HuH-7.5 (cell line): ENCODE measurements at places on chromosomes 3 and 15.

DNA sequence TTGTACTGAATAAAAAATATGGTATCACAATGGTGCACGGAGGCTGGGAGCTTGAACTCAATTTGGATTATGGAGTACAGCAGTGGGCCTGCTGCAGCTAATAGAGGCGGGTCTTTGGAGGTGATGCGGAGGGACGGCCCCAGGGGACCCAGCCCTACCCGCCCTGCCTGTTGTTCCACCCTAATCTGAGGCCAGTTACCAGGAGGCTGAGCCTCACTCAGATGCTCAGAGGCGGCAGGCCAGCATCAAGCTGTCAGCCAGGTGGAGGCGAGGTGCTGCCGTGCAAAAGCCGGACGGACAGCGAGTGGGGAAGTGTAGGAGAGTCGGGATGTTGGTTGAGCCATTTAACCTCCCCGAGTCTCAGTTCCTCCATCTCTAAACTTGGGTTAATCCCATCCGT, 218.5 kb upstream of the RGMA start:
- no peak for DNase-seq

DNA sequence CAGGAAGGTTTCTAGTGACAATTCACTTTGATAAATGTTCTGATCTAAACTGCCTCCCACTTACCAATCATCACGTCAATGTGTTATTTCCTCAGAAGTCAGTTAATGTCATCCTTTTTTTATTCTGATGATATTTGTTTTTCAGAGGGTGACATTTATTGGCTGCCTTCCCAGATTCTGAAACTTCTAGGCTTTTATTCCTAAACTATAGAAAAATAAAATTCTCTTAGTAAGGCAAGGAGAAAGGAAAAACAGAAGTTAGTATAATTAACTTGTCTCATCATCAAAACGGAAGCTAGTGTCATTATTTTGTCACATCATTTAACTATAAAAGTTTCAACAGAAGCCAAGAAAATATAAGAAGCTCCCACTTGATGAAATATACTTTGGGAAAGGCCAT, 100.0 kb upstream of the C3orf80 start:
- no peak for DNase-seq

DNA sequence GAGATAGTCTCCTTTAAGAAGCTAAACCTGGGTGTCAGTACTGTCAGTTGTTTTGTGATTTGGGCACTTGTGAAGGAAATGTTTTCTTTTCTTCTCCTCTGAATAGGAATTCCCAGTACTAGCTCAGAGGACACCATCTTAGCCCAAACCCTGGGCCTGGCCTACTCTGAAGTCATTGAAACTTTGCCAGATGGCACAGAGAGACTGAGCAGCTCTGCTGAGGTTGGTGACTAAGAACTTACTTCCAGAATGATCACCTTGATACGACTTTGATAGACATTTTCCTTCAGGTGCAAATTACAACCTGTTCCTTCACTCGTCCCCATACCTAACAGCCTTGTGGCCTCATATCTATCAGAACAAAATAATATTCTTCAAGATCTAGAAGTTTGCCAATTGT, 100.2 kb downstream of the LARS2 start:
- no peak for DNase-seq

GRCh38 chr3:131001071-131001470, 25.6 kb downstream of the ASTE1 start:
- no peak for DNase-seq

DNA sequence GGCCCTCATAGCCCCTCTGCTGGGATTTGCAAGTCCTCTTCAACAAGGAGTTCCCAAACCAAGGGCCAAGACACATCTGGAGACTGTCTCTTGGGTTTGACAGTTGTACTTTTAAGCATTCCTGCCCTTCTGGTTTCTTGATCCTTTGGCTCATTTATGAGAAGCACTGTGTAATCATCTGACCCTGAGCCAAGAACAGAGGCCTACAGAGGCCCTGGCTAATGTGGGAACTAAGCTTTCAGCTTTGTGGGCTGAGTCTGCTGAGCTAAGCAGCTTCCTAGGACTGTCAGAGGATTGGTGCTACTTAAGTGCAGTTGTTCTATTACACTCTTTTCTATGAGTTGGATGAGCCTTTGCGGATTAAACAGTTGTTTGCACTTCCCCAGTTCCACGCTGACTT, 178.3 kb downstream of the KBTBD8 start:
- DNase-seq: no peak

- peak; percentile 88 for DNase-seq
Measured at GRCh38 chr3:129535075-129535474, 6.6 kb downstream of the RHO start.

DNA sequence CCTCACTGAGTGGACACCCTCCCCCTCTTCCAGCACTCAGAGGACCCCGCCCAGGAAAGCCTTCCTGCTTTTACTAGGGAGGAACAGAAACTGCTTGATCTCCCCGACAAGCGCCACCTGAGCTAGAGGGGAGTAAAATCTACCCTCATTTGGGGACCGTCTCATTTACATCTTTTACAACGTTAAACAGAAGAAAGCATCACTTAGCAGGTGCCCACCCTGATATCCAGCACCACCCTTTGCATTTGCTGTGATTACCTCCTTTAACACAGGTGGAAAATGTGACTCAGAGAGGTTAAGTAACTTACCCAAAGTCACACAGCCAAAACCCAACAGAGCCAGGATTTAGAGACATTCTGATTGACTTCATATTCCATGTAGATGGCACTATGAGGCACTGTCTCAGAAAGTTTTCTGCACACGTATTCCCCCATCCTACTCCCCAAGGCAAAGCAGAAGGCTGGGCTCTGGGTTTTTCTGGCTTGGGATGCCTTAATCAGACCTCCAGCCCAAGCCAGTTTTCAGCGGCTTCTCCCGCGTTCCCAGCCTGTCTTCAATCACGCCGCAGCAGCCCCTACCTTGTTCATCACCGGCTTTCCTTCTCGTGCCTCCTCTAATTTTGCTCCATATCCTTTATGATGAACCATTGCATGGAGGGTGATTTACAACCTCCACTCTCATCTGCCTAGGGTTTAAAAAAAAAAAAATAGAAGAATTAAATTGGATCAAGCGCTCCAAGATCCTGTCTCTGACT, 314.6 kb upstream of the PROK2 start:
- DNase-seq: no peak

DNA sequence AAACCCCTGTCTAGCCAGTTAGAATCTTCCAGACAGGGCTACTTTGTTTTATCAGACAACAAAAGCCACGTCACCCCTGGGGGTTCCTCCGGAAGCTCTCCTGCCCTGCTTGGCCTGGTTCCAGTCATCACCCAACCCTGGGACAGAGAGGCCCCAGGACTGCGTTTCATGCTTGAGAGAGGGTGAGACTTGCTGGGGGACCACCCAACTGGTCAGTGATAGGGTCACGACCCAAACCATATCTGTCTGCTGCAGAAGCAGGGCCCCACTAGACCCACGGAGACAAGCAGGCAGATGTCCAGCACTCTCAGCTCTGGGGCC, 1.2 kb downstream of the NT5DC2 start:
- peak; percentile 67 for DNase-seq

- no peak for DNase-seq
Measured at GRCh38 chr15:77475898-77476297, 55.2 kb downstream of the HMG20A start.

DNA sequence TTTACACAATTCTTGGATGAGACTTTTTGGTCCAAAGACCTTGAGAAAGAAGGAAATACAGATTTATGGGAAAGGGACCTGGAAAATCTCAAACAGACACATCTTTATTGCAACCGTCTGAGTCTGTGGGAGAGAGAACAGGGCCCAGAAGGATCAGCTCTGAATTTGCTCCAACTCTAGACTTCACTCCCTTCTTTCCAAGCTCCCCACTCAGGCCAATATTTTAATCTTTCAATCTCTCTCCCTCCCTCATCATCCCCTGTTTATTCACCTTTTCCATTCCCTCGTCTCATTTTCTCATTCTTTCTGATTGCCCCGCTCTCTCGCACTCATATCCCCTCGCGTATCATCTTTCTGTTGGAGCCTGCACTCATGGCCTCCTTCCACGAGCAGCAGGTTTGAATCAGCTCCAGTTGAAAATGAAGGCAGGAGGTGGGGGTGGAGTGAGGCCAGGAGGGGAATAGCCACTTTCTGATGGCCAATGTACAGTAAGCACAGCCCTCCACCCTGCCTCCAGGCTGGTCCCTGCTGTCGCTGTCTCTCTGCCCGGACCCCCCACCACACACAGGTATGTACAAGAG, 63.6 kb upstream of the BOC start:
- no peak for DNase-seq

- DNase-seq: no peak
Measured at GRCh38 chr3:146503461-146504202, 34.3 kb upstream of the PLSCR2 start.

DNA sequence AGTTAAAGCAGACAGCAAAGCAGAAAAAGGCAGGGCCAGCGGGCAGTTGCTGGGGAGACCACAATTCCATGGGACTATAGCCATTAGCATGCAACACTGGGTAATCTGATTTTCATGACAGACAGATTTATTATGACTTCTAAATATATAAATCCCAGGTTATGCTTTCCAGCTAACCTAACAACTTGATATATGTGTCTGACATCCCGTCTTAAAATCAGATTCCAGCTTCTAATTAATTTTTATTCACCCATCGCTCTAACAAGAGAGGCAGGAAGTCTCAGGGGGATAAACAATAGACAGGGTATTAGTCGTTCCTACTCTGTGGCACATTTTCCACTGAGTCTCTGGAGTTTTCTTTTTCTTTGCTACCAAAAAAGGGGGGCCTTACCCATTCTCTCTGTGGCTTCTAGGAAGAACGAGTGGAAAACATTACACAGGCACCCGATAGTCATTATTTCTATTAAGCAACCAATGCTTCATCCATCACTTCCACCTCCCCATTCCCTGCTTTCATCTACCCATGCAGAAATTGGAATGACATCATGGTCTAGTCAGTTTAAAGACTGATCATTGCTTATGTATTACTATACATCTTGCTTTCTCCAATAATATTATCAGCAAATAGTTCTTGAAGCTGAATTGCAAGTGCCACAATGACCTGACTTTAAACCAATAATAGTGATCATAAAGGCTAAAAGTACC, 173.1 kb downstream of the FHIT start:
- no peak for DNase-seq

DNA sequence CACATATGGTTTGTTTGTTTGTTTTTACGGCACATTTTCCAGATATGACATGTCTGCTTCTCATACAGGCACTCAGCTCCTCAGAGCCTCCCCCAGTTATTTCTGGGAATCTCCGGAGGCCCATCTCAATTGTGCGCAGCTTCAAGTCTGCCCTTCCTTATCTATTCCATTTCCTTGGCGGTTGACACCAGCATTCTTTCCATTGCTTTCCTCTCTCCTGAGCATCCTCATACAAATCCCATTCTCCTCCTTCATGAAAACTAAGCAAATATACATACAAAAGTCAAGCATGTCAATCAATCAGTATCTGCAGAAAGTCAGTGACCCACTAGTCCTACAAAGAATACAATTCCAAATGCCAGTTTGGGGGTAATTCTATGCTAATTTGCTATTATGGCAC, 166.7 kb downstream of the SQOR start:
- no peak for DNase-seq

DNA sequence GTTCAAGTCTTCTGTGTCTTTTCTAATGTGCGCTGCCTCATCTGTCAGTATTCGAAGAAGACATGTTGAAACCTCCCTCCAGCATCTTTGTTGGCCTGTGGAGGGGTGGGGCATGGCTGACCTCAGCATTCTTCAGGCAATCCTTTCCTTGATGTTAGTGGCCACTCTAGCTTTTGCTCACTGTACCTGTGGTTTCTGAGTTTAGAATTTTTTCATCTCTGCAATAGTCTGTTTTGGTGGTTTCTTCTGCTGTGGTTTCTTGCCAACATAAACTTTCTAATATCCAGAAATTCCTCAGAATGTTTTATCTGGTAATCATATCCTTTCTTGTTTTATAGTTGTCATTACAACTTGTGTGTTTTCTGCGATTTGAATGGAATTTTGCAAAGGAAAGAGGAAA, 251.3 kb upstream of the NR2E3 start:
- no peak for DNase-seq

GRCh38 chr15:100186366-100186765, 155.4 kb downstream of the ADAMTS17 start:
- DNase-seq: no peak

DNA sequence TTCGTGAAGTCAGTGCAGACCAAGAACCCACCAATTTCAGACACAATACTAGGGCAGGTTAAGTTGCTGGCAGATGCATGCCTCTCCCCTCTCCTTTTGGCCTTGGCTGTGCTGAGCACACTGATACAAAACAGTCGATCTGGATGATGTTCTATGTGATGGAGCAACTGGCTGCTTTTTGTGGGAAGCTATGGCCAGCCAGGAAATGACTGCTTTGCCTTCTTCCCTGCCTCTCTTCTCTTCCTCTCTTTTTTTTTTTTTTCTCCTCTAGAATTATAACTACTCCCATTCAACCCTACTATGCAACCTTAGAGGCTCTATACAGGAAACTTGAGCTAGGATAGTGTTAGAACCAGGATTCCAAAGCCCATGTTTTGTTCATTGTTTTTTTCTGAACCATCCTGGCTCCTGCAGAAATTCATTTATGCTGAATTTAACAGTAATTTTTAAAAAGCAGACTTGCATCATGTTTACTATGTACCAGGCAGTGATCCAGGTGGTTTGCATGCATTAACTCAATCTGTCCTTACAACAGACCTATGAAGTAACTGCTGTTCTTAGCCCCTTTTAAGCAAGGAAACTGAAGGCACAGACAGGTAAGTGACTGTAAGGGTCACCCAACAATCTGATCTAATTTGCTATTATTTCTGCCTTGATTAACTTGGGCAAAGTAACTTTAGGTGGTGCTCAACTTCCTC, 62.9 kb downstream of the PLD1 start:
- DNase-seq: no peak

DNA sequence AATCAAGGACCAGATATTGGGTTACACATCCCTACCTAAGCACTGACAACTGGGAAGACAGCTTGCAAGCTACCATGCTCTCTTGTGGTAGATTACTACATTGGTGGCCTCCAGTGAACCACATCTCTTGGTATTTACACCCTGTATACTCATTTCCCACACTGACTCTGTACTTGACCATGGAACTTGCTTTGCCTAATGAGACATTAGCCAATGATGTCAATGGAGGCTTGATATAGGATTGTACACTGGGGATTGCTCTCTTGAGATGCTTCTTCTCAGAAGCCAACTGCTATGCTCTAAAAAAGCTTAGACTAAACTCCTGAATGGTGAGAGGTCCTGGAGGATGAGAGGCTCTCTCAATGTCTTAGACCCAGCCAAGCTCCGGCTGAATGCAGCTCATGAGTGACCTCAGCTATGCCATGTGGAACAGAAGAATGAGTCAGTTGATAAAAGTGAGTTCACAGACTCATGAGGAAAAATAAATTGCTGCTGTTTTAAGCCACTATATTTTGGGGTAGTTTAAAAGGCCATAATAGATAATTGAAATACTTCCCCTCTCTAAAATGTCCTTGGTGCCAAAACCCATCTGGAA, 61.5 kb upstream of the GALNT15 start:
- no peak for DNase-seq

- DNase-seq: no peak
Measured at GRCh38 chr15:73560501-73561117, 72.6 kb downstream of the NPTN start.

DNA sequence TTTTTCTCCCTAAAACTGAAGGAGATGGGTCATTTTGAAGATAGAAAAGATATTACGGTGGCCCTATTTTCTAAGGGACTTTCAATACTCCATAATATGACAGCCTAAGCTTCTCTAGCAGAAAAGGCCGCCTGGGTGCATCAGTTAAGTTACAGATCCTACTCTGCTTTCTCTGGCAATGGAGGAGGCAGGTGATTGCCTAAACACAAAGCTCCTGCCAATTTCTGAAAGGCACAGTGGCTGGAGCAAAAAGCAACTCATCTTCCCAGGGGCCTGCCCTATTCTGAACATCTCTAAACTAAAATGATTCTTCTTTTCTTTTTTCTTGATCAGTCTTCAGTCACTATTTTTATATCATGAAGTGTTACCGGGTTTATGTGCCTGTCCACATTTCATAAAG, 276.7 kb downstream of the CNTN4 start:
- no peak for DNase-seq
